ENCODE measurements at places on chromosomes 5 and 9.
A peak's percentile ranks its signal among the peaks of the same experiment; 100 is the strongest.

DNA sequence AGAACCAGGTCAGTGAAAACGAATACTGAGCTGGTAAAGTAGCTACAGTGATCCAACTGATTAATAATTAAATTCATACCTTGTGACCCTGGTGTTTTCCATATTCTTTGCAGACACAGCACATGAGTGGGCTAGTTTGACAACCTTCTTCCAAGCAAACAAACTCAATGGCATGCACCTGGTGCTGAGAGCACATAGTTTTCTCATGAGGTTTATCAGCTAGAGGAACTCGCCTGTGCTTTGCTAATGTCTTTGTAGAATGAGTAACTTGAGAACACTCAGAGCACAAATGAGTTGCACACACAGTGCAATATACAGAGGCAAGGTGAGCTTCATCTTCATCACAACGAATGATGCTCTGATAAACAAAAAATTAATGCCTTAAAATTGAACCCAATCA, 12.6 kb downstream of the TRIM23 start:
- no peak for DNase-seq

GRCh38 chr5:157115502-157115901, 6.7 kb upstream of the HAVCR2 start:
- no peak for DNase-seq

GRCh38 chr9:5846501-5846921, 13.6 kb upstream of the ERMP1 start:
- peak; percentile 58 for DNase-seq

- no peak for DNase-seq
Measured at GRCh38 chr9:89675058-89675742, 70.4 kb downstream of the GADD45G start.

DNA sequence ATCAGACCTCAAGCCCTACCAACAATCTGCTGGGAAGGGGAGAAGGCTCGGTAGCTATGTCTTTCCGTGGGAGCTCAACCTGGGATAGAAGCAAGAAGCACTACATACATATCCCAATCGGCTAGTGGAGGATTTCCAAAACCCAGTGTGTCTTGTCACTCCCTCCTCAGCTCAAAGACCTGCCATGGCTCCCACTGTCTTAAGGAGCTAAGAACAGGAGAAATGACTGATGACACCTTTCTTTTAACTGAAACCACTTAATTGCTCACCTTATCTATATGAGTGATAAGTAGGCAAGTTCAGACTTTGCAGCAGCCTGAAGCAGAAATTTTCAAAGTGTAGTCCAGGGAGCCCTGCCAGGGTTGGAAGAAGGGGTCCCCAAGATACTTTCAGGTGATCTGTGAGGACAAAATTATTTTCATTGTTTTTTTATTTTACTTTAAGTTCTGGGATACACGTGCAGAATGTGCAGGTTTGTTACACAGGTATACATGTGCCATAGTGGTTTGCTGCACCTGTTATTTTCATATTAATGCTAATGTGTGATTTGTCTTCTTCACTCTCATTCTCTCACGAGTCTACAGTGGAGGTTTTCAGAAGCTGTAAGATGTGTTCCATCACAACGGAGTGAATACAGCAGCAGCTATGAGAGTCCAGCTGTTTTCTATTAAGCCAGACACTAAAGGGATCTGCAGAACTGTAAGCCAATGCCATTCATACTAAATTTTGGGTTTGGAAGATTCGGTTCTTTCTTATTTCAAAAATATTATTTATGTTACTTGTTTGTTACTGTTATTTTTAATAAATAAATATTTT, 41.4 kb downstream of the PAX5 start:
- peak; percentile 37 for DNase-seq

DNA sequence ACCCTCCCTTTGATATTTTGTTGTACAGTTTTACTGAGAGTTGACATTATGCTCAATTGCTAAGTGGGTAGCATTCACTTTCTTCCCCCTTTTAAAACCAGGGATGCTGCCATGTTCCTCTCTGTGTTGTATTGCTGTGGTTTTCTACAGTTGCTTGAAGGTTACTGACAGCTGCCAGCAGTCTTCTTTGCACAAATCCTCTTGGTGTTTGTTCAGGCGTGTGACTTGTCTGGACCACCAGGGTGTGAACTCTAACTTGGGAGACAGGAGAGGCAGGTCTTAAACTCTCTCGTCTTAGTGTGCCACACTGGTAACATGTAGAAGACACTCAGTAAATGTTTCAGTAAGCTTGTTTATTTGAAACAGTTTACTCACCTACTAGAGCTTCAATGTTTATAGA, 25.1 kb downstream of the SLC44A1 start:
- DNase-seq = no peak

DNA sequence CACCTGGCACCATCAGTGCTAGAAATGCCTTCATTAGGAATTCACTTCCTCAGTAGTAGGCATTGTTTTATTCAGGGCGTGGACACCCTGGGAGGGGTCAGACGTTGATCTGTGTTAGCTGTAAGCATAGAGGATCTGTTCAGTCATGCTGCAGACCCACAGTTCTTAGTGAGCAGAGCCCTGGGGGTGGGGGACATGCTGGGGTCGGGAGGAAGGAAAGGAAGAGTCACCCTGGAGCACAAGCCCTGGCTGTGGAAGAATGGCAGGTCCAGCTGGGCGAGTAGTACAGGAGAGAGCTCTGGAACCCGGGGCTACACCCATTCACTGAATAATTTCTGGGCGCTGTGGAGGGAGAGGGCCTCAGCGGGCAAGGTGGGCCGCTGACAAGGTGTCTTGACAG, 172.5 kb downstream of the FSTL4 start:
- no peak for DNase-seq

GRCh38 chr5:6244339-6244714, 134.0 kb downstream of the MED10 start:
- no peak for DNase-seq

Data from fibroblast of gingiva (primary cell).